ENCODE measurements at places on chromosomes 3 and 15. TPM values are rescaled to one million over a fixed set of nuclear protein-coding genes. Genes with fewer than 3 reads are reported as not detected.

STXBP5L gene
- total RNA-seq, result not detected

ADPGK gene
- total RNA-seq, result 29.3 TPM

SNX22 gene
- under 0.01 TPM for total RNA-seq

SOX2 gene
- not detected for total RNA-seq

SLC28A2 gene
- total RNA-seq, result not detected

SMCO1 gene
- not detected for total RNA-seq

MYRIP gene
- total RNA-seq, result 9.2 TPM

UTS2B gene
- total RNA-seq, result not detected

GP9 gene
- not detected for total RNA-seq

GNAT1 gene
- total RNA-seq, result under 0.01 TPM

SLC25A20 gene
- total RNA-seq, result 23.4 TPM

TMPRSS7 gene
- not detected for total RNA-seq

SCG3 gene
- 0.13 TPM for total RNA-seq

C3orf52 gene
- total RNA-seq, result 8.1 TPM

ALPK3 gene
- total RNA-seq, result 19.5 TPM
